ENCODE measurements at places on chromosomes 13 and 19.

DNA sequence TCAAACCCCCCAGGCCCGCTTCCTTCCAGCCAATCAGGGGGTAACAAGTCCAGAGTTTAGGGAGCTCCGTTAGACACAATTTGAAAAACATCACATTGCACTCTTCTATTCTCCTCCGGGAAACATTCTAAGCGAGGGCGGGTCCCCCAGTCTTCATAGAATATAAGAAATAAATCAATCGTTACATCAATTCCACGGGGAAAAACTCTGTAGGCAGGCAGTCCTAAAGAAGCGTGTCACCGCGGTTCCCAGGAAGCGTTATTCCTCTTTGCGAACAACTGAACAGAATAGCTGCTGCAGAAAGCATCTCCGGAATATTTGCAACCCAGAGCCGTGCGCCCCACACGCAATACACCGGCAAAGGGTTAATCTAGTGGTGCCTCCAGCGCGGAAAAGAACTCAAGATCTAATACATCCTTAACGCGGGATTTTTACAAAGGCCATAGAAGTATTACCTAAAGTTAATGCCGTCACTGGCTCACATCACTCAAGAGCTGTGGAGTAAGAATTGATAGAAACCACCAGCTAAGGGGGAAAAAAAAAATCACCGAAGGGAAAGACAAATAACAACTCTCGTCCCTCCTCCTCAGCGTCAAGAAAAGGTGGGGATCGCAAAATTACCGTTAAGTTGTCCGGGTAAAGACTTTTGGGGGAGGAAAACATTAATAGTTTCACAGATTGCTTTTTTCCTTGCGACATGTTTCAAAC lies 65.1 kb downstream of the KCNRG start:
- DNase-seq = peak; percentile 12

DNA sequence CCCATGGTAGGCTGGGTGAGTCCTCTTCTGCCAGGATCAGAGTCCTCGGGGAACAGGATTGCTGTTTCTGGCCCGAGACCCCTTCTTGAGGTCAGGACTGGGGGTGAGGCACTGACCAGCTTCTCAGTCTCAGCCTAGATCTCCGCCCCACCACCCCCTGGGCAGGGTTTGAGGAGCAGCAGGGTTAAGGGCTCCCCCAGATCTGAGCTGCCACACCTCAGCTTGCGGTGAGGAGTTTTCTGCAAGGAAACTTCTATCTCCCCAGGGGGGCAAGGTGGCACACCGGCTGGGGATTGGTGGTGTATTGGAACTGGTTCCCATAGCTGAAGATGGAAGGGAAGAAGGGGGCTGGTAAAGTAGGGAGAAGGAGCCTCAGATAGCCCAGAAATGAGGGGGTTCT lies 19.5 kb downstream of the CHST8 start:
- no peak for DNase-seq

GRCh38 chr19:40223135-40223822 lies 3.2 kb downstream of the CCNP start:
- DNase-seq = no peak

DNA sequence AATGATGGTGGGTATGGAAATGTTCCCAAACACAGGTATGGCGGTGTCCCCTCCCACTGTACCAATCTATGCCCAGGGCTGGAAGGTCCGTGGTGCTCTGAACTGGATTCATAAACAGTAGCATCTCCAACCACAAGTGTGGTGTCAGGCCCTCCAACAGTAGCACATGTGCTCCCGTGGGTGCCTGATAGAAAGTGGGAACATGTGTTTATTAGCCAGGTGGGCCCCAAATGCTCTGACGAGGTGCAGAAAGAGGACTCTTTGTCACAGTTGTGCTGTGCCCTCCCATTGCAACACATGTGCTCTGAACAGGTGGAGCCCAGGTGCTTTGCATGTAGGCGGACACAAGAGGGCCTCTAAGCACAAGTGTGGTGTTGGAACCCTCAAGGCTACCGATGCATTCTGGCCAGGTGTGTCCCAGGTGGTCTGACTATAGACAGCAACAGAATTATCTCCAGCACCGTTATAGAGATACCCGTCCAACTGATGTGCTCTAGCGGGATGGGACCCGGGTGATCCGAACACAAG lies 75.4 kb upstream of the ZNF30 start:
- DNase-seq = no peak

DNA sequence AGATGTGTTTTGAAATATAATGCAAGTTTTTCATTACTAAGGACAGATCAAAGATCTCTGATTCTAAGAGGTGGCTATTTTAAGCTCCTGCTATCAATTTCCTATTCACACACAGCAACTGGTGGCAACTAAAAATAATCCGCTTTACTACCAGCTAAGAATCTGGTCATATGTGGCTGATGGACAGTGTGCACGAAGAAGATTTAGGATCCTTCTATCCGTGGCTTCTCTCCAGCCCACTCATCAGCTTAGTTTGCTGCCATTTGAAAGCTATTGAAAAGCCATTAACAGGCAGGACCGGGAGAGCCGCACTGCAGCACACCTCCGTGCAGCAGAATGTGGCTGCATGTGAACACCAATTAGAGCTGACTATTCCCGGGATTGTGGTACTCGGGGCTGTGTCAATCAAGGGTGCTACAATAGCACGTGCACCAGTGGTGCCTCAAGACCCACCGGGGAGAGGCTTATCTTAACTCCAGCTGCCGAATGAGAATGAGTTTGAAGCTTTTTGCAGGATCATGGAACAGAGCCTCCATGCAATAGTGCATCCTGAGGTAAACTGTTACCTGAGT lies at the start of gene MYO16:
MYO16 (plus strand) TSS at position 431 of the 572 bp plus-strand sequence. CDS start 234 bp downstream, outside the sequence.
- no peak for DNase-seq

DNA sequence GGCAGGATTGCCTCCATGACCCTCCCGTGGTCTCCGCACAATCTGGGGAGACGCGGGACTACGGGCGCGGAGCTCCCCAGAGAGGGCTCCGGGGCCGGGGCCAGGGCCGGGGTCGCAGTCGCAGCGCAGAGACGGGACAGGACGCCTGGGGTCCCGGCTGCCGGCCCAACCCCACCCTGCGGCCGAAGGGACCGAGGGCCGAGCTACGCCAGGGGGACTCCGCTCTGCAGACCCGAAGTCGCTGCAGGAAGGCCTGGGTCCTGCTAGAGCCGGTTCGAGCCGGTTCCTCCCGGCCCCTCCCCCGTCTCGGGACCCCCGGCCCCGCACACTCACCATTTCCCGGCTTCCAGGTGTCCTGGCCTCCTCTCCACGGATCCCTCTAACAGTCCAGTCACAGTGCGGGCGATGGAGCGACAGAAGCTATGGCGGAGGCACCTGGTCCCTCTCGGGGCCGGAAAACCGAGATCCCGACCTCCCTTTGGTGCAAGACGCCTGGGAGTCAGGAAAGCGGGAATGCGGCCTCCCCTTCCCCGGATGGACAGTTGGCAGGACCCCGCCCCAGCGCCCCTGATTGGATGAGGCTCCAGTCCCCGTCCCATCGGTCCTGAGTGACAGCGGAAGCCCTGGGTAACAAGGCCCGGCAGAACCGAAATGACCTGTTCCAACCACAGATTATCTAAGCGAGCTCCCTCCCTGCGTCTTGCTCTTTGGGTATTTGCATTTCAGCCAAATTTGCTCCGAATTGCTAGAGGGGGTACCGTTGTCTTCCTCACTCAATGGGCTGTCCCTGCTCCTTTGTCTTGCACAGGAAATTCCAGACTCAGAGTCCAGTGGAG lies at the start of gene ZNF625:
ZNF625 (minus strand) TSS at position 512 of the 836 bp plus-strand sequence; CDS start at position 336, 176 bp downstream.
- DNase-seq = peak; percentile 89

- no peak for DNase-seq
Observed at GRCh38 chr19:4234142-4234861, 5.0 kb downstream of the EBI3 start.

GRCh38 chr13:20672772-20673171 lies 30.7 kb upstream of the IL17D start:
- DNase-seq = no peak

DNA sequence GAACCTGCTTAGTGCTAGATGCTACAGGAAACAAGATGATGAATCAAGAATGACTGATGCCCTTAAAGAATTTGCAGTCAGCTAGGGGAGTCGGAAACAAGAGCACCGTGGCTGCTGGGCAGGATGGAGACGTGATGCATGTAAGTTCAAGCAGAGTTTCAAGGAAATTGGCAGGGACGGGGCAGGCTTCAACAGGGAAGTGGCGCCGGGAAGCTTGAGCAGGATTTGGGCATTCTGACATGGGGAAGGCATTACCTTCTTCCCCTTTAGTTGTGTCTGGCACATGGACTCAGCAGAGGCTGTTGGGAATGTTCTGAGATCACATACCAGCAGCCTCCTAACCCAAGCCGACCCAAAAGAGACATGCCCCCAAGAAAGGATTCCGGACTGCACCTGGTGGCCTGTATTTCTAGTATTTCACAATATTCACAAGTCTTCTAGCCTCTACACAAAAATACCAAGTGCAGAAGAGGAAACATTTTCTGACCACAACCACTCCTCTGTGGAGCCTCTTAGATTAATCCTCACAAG lies 138.2 kb downstream of the CRYL1 start:
- DNase-seq = no peak

DNA sequence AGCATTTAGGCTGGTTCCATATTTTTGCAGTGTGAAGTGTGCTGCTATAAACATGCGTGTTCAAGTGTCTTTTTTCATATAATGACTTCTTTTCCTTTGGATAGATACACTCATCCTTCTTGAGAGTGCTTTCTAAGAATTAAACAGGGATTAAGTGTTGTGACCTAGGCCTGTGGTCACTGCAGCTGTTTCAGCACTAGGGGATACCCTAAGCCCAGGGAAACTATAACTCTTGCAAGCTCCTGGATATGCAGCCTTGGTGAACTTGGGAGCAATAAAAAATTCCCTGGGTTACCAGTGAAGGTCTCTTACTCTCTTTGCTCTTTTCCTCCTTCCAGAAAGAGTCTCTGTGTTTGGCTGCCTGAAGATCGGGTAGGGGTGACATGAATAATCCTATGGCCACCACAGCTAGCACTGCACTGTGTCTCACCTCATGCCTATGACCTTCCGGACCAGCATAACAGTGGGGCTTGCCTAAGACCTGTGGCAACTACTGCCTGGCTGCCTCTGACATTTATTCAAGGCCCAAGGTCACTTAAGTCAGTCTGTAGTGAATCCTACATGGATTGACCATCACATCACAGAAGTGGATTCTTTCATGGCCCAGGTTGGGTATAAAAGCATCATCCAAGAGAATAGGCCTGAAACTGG lies 799.7 kb downstream of the DACH1 start:
- no peak for DNase-seq

GRCh38 chr13:36124236-36124822 lies 6.9 kb downstream of the DCLK1 start:
- no peak for DNase-seq

DNA sequence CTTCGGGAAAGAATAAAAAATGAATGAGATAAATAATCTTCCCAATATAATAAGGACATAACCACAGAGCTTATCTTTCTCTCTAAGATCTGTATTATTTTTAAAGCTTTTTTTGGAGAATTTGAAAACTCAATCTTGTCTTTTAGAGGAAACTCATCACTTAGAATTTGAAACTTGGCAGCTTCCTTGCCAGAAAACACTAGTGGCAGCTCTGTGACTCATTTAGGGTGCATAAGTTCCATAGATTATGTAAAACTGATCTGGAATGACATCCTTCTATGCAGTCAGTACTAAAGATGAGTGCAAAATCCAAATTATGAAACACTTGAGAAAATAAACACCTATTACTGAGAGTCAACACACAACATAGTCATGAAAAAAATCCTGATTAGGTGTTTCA lies 848.0 kb downstream of the DACH1 start:
- DNase-seq = no peak

GRCh38 chr13:88800505-88800904 lies 1129.3 kb downstream of the SLITRK5 start:
- no peak for DNase-seq

- no peak for DNase-seq
Observed at GRCh38 chr19:8806661-8807060, 25.4 kb downstream of the ZNF558 start.

DNA sequence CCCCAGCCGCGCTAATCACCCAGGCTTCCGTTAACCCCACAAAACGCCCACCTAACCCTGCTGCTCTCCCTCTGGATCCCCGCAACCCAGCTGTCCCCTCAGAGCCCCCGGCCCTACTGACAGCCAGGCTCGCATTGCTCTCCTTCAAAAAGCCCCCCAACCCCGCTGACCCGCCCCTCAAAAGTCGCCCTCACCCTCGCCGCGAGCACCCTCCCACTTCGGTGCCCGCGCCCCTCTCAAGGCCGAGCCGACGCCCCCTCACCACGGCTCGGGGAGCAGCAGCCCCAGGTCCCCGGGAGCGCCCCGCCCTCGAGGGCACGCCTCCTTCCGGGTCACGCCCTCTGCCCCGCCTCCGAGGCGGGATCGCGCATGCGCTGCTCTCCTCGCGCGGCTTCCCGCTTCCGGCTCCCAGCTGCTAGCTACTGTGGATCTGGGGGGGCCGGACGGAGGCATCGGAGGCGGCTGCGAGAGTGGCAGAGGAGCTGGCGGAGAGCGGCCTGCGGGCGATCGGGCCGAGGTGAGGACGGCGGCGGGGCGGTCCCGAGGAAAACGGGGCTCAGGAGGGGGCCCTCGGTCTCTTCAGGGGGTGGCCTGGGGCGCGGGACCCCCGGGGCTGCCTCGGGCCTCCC lies 46.1 kb downstream of the ARHGEF18 start:
- DNase-seq = peak; percentile 90
